Left lobe of liver (tissue), 2 donors: ENCODE measurements at places on chromosomes 3 and 15. TPM values are rescaled to one million over a fixed set of nuclear protein-coding genes. Genes with fewer than 3 reads are reported as not detected.

AGTR1 gene
- total RNA-seq: 25.5 TPM

GRCh38 chr3:184631472-184631861 lies 69.9 kb downstream of the EPHB3 start:
- no peak for DNase-seq

ZNF774 gene
- total RNA-seq: 1.4 TPM

TIGIT gene
- 0.10 TPM for total RNA-seq

DNA sequence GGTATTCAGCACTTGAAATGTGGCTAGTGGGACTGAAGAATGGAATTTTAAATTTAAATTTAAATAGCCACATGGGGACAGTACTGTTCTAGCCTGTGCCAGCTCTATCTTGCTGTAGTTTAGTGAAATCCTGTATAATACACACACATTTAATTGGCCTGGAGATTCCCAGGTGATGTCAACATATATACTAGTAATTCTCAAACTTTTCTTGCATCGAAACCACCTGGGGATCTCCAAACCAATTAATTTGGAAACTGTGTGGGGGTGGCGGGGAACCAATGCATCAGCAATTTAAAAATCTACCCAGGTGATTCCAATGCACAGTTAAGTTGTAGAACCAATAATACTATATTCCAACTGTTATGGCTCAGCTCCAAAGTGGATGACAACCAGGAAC lies 228.9 kb upstream of the MRPL3 start:
- DNase-seq: no peak

SNX1 gene
- total RNA-seq: 66.2 TPM

DNA sequence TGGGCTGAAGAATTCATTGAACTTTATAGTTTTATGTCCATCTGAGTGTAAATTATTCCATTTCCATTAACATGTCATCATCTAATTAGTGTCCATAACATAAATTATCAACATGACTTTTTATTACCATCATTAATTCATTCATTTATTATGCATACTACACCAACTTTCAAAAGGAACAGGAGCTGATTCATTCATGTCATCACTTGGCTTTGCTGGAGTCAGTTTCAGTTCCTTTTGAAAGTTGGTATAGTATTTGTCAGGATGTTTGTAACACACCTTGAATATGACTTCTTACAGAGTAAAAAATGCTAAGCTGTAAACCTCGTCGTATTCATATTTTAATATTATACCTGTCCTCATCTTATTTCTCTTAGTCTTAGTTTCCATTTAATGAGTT lies 298.0 kb upstream of the RBMS3 start:
- DNase-seq: no peak

- DNase-seq: no peak
Observed at GRCh38 chr3:32583708-32584107, 13.1 kb upstream of the DYNC1LI1 start.

- no peak for DNase-seq
Observed at GRCh38 chr15:56454836-56455235, 10.1 kb downstream of the MNS1 start.

- DNase-seq: no peak
Observed at GRCh38 chr3:57981483-57982087, 26.6 kb upstream of the FLNB start.

DNA sequence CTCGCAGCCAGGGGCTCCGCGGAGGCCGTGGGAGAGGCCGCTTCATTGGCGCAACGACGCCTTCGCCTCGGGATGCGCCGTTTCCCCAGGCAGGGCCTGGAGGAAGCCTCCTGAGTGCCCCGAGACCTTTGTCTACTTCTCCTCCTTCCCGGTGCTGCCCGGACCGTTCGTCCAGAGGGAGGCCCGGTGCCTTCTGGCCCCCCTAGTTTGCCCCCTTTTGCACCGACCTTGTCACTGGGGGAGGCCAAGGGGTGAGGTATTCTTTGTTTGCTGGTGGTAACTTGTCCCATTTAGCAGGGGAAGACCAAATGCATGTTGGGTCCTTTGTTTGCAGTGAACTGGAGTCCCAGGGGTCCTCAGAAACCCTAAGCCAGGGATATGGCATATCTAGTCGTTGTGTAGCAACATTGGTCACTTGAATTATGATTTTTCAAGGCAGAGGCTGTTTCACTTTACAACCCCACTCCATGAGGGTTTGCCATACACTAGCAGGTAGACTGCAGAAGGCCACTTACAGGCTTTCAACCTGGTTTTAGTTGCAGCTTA lies 615 bp downstream of the DHX30 start:
- no peak for DNase-seq

GOLGA6L4 gene
- 2.2 TPM for total RNA-seq

IQCF5 gene
- not detected for total RNA-seq

- no peak for DNase-seq
Observed at GRCh38 chr3:99625643-99626416, 12.6 kb upstream of the COL8A1 start.

DNA sequence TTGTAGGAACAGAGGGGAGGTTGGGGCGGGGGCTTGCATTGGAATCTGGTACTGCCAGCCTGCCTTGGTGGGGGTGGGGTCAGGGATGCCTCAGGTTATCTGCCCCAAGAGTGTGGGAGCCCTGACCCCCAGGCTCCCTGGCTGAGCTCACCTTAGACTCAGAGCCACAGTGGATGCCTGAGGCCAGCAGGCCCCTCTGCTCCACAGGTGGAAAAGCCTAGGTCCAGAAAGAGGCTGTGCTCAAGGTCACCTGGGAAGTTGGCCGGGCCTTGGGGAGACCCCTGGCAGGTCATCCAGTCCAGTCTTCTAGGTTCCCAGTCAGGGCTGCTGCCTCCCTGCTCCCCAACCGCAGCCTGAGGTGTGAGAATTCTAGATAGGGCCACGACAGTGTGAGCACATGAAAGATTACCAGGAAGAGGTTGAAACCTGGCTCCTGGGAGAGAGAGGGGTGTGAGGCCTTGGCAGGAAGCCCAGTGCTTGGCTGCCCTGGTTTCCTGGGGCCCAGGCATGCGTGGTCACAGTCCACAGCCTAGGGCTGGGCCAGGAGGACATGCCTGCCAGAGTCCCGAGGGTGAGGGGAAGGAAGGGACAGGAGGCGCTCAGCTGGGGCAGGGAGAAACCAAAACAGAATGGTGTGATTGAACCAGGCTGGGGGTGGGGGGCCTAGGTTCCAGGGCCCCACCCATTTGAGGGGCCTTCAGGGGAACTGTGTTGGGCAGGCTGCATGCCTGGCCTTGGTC lies 4.9 kb downstream of the HDAC11 start:
- DNase-seq: peak; percentile 94

- DNase-seq: no peak
Observed at GRCh38 chr3:47013231-47013630, 33.8 kb downstream of the NBEAL2 start.

GRCh38 chr3:30643763-30644462 lies 37.5 kb downstream of the TGFBR2 start:
- no peak for DNase-seq
